ENCODE measurements at places on chromosomes 5 and 9.

DNA sequence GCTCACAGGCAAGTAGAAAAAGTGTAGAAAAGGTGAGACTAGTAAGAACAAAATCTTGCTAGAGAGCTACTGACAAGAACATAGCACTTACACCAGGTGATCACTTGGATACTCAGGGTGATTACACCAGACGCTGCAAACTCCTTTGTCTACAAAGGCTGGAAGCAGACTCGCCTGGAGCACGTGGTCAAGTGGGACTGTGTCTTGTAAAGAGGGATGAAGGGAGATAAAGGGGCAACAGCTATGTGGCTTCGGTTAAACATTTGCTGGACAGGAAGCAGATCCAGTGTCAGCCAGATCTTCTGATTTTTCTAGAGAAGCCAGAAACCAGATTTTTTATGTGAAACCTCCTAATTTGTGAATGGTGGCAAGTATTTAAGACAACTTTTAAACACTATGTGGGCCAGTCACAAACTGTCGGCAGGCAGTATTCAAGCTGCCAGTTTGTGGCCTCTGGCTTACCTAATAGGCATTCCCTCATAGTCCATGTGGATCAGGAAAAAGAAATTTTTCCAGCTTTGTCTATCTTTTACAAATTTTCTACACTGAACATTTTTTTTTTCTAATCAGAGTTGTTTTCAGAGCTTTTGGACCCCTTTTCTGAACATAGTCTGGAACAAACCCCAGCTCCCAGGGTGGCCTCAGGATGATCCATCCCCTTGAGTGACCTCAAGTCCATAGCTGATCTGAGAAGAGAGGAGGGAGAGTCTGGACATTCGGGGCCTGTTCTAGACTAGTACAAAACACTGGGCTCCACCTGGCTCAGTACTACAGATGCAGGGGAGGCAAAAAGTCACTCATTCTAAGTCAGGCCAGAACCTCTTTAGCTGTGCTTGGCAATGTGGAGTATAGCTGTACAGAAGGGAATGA is 262.9 kb downstream of the ARRDC3 start:
- no peak for DNase-seq

- peak; percentile 63 for DNase-seq
Observed at GRCh38 chr5:1104327-1105006, 7.4 kb downstream of the SLC12A7 start.

DNA sequence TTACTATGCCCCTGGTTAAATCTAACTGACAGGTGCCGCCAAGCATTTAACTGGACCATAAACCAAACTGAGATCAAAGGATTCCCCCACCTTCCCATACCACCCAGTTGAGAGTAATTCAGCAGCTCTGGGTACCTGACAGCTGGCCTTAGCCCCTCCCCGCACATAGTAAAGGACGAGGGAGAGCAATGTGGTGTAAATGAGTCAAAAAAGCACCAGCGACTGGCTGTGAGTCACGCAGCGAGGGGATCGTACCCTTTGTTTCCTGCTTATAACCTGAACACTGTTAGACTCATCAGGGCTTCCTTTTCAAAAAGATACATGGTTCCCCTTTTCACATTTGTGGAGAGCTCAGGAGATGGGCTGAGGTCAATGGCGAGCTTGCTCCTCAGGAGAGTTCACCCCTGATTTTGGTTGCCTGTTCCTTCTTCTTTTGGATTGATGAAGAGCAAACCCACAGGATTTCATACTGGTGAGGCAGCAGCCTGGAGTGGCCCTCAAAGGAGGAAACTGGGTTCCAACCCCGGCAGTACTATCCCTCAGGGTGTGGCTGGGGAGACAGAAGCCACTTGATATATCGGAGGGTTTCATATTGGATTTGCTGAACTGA is 71.5 kb downstream of the ANKRD33B start:
- DNase-seq: peak; percentile 41

DNA sequence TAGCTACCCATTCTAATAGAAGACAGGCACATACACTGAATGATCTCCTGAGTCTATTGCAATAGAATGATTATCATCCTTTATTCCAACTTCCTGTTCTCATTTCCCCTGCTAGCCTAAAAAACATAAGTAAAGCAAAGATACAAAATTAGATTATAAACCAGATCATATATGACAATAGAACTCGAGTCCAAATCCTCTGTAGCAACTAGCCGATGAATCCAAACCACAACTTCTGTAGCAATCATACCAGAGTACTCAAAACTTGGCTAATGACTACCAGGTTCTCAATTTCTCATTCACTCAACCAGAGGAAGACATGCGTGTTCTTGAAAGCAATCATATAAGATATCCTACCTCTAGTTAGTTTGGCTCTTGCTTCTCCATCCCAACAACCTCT is 622.1 kb downstream of the PSAT1 start:
- DNase-seq: no peak

DNA sequence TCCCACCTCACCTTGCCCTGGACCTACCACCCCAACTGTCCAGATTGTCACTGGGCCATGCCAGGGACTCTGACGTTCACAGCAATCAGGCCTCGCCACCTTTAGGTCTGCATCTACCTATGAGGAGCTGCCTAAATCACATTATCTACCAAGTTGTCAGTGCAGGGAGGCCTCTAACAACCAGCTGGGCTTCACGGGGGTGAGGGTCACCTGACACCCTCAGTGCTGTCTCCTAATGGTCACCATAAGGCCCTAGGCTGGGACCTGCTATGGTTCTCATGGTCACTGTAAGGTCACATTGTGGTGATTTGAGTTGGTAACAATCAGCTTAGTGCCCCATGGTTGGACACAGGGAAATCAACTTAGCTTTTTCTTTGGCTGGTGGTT is 119.2 kb upstream of the CXCL14 start:
- DNase-seq: no peak

DNA sequence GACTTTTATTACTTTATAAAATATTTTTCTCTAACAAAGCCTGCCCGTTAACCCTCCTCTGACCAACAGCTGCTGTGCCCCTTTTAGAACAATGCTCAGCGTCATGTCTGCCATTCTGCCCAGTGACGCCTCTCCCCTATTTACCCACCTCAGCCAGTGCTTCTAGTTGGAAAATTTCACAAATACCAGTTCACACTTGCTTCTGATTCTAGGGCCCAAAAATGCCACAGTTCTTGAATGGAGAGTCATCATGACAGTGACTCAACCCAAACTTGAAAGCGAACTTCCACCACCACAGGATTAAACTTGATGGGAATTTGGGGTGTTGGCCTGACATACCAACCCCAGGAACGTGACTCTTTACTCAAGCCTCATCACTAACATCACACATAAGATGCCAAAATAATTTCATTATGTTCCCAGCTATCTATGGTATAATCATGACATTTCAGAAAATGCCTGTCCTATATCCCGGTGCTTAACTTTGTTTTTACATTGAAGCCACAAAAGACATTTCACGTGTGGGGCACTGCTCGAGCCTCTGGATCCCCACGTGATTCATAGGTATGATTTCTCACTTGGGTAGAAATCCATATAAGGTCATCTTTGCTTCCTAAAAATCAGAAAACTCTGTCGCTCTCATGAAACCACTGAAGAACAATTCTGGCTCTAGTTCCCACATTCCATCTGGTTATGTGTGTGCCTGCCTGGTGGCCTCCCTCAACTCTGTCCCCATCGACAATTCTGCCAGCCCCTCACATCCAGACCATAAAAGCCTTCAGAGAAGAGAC is 220.9 kb downstream of the ACTL7B start:
- DNase-seq: no peak

Measured in CD4-positive, alpha-beta T cell treated with Interleukin-1 beta for 1 hour (primary cell).